ENCODE measurements at places on chromosomes 2 and 18.

DNA sequence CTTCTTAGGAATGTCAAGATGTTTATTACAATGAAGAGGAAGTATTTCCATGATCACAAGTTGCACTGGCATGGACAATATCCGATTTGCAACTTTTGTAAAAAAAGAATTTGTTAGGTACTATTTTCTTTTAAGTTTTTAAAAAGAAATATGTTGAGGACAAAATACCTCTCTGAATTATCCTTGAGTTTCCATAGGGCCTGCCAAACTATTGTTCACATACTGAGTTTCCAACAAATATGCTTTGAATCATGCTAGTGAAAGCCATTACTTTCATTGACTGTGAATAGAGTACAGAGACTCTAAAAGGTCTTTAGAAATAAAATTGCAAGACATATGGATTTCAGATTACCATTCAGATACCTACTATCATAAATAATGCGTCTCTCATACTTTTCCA is 566.1 kb downstream of the TMEM182 start:
- no peak for DNase-seq

- no peak for DNase-seq
Observed at GRCh38 chr18:3704556-3705344, 254.8 kb downstream of the TGIF1 start.

DNA sequence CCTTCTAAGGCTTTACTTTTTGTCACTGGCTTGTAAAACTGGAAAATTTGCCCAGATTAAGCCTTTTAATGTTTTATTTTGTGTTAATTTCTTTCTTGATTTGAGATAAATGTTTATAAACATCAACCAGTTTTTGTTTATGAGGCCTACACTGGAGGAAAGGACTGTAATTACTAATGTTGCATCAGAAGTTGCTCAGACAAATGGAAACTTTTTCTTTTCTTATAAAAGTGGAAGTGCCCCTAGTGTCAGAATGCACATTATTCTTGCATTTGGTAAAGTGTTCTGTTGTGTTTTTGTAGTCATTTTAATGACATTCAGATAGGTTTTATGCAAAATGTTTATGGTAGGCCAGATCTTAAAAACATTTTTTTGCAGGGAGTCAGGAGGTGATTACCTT is 25.3 kb downstream of the LCLAT1 start:
- DNase-seq = no peak

GRCh38 chr2:163692081-163692480 is 43.7 kb downstream of the FIGN start:
- DNase-seq = no peak

GRCh38 chr2:177244244-177244771 is 20.2 kb downstream of the NFE2L2 start:
- no peak for DNase-seq

- DNase-seq = no peak
Observed at GRCh38 chr2:200693836-200694470, 108.1 kb downstream of the AOX1 start.

- no peak for DNase-seq
Observed at GRCh38 chr18:59885579-59886163, 14.1 kb upstream of the PMAIP1 start.

DNA sequence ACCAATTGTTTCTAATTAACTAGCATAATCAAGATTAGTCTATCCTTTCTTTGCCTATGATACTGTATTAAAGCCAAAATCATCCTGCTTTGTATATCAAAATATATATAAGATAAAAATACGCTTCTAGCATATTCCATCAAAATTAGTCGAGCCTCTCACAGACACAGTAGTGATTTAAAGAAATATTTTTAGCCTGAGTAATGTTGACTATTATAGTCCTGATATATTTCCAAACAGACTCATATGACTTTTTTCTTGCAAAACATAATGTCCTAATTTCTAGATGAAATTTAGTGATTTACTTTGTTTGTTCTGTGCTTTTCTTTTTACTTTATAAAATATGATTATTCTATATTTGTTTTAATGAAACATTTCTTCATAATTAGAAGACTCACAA is 30.9 kb downstream of the FAP start:
- DNase-seq = no peak

GRCh38 chr2:25490217-25490616 is 148.5 kb upstream of the DNMT3A start:
- no peak for DNase-seq

GRCh38 chr18:58529714-58530354 is 99.1 kb downstream of the ALPK2 start:
- peak; percentile 27 for DNase-seq

GRCh38 chr2:190887089-190887488 is 6.5 kb downstream of the GLS start:
- DNase-seq = no peak

DNA sequence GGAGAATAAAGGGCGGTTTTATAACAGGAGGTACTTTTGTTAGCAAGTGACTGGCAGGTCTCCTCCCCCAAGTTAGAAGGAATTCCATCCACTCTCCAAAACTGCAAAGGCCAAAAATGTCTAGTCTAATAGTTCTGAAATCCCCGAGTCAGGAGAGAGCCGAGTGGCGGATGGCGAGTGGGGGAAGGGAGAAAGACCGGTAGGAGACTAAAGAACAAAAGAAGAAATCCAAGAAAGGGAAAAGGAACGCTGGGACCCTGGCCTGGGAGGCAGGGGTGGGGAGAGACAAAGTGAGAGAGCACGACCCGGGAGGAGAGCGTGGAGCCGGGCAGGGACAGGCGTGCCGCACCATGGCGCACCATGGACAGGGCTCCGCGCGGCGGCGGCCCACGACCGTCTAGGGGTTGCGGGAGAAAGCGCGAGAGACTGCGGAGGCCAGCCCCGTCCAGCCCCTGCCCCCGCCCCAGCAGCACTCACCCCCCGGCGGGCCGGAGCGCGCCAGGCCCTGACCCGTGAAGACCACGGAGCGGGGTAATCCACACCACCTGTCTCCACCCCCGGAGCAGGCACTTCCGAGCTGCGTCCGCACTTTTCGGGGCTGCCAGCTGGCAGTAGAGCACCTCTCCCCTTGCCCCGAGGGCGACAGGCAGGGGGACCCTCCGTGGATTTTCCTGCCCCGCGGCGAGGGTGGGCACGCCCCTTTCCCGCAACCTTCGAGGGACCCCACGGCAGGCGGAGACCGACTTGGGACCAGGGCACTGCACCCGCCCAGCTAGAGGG is 1.6 kb downstream of the CDH2 start:
- no peak for DNase-seq

DNA sequence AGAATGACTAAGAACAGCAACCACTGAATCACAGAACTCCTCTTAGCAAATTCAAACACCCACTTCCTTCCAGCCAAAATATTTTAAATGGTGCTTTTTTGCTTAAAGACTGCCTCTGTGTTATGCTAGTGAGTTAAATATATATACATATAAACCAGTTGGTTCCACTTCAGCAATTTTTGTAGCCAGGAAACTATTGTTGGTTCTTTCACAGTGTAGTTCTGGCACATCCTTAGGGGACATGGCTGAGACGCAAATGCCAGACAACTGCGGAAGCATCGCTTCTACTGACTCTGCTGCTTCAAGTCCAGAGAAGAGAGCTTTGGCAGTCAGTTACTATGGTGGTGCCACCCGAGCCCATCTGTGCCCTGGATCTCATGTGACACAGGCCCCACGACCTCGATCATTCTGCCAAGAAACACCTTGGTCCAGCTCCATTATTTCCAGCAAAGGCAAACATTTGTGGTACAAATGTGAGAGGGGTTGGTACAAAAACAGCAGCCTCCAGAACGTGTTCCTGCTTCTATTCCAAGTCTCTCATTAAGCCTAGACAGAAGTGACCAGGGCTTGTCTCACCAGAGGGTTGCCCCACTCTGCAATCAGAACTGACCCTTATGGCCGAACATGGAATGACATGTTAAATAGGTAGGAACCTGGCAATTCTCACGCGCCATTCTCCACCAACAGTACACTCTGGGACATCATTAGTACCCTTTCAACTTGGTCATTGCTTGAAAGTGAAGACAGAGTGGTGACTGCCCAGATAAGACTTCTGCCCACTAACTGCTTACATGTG is 117.8 kb upstream of the NRP2 start:
- DNase-seq = no peak

GRCh38 chr2:149170156-149170555 is 131.7 kb downstream of the LYPD6B start:
- no peak for DNase-seq

GRCh38 chr2:84942166-84942565 is 28.8 kb upstream of the KCMF1 start:
- DNase-seq = no peak

- no peak for DNase-seq
Observed at GRCh38 chr2:218607436-218608115, at the start of gene PLCD4. TSS of gene PLCD4 (plus strand) at chr2:218607899. CDS start at chr2:218615740, 7,841 bp downstream.

- DNase-seq = no peak
Observed at GRCh38 chr2:78701546-78701945, 324.0 kb upstream of the REG3G start.

GRCh38 chr2:172456002-172456401 is 28.6 kb downstream of the ITGA6 start:
- no peak for DNase-seq
